ENCODE measurements at places on chromosomes 5 and 9.

GRCh38 chr5:173523388-173523787 lies 93.1 kb downstream of the BOD1 start:
- DNase-seq, result no peak

GRCh38 chr9:89466451-89467277 lies 31.2 kb downstream of the SEMA4D start:
- no peak for DNase-seq

- no peak for DNase-seq
Observed at GRCh38 chr9:122076117-122076516, 17.0 kb downstream of the TTLL11 start.

DNA sequence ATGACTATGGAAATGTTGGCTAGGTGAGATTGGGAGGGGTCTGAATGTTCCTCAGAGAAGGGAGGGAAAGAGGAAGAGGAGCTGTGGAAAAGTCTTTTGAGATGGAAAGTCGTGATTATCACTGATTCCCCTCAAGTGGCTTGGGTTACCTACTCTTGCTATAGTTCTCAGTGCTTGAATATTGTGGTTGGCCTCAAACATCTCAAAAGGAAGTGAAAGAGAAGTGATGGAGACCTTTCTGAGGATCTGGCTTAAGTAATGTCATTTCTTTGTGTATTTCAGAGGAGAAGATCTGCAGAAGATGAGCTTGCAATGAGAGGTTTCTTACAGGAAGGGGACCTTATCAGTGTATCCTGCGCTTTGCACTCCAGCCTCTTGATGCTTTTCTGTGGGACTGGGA lies 5.5 kb downstream of the EXOSC2 start:
- DNase-seq, result no peak

DNA sequence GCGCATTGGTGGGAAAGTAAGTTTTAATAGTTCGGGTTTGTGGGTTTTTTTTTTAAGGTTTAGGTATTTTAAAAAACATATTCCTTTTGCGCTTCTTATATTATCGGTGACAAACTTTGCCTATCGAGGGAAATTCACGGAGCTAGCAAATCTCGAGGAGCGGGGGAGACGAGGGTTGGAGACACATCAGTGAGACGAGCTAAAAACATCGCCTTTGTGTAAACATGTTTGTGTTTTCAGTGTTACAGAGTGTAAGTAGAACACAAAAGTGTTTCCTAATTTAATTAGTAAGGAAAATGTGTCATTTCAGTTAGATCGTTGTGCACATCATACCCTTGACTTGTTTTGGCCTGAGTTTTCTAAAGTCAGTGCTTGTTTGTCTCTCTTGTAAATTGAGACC lies 945 bp downstream of the BTF3 start:
- no peak for DNase-seq

All from activated T-cell treated with anti-CD3 and anti-CD28 coated beads for 4 hours (primary cell).